ENCODE measurements at places on chromosomes 13 and 19.

DNA sequence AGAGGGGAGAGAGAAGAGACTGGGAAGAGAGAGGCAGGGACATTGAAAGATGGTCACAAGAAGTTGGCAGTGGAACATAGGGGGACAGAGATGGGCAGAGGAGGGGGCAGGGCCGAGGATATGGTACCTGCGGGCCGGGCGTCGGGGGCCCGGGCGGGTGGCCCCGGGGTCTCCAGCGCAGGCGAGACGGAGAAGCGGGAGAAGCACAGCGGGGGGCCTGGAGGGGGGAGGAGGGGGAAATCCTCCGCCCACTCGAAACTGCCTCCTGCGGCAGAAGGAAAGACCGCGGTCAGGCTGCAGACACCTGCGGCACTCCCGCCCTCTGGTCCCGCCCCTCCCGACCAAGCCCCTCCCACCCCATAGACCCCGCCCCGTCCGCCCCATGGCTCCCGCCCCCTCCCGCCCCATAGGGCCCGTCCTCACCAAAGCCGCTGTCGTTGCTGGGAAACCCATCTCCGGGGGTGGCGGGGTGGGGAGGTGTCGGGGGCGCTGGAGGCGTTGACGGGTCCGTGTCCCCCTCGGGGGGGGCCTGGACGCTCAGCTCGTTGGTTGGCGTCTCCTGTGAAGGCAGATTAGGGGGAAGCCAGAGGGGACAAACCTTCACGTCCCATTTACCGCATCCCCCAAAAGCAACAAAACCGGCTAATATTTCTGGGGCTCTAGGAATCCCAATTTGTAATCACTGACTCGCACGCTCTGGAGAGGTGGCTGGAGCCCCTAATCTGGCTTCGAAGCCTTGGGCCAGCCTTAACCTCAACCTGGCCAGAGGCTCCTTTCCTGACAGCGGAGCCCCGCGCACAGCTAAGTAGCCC lies 20.4 kb downstream of the LMTK3 start:
- DNase-seq, result peak; percentile 86

DNA sequence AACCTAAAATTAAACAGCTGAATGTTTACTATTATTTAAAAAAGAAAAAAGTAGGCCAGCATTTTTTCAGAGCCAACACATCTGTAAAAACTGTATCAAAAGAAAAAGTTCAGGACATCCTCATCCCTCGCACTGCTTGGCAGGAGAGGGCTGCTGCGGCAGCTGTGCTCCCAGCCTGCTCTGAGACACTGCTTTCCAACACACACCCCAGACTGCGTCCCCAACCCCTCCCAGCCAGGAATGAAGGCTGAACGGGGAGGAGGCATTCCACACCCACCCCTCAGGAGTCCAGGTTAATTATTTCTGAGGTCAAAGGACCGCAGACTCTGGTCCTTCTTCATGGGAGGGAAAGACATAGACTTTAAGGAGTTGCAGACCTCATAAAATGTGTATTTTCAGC lies 43.1 kb downstream of the COL4A1 start:
- no peak for DNase-seq

- DNase-seq, result no peak
Observed at GRCh38 chr13:53405616-53406015, 377.0 kb downstream of the OLFM4 start.

DNA sequence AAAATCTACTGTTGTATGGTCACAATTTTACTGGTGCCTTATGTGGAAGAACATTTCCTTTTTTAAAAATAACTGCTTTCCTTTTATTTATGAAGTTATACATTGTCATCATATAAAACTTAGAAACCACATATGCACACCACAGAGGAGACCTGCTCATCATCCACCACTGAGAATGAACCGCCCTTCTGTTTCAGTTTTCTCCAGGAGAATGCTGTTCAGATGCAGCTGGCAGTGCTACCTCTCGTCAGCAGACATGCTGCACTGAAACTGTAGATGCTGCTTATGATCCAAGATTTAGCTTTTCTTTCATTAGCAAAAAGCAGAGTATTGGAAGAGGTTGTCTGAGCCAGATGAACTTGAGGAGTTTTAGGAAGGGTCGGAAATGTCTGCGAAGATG lies 10.1 kb downstream of the SLC25A15 start:
- no peak for DNase-seq

GRCh38 chr19:15194938-15195337 lies 5.9 kb downstream of the NOTCH3 start:
- DNase-seq, result no peak

GRCh38 chr13:85586422-85586831 lies 212.8 kb downstream of the SLITRK6 start:
- DNase-seq, result no peak

GRCh38 chr19:8529369-8530006 lies 15.5 kb upstream of the ZNF414 start:
- no peak for DNase-seq

- DNase-seq, result no peak
Observed at GRCh38 chr13:62302341-62302740, 886.7 kb upstream of the PCDH20 start.

DNA sequence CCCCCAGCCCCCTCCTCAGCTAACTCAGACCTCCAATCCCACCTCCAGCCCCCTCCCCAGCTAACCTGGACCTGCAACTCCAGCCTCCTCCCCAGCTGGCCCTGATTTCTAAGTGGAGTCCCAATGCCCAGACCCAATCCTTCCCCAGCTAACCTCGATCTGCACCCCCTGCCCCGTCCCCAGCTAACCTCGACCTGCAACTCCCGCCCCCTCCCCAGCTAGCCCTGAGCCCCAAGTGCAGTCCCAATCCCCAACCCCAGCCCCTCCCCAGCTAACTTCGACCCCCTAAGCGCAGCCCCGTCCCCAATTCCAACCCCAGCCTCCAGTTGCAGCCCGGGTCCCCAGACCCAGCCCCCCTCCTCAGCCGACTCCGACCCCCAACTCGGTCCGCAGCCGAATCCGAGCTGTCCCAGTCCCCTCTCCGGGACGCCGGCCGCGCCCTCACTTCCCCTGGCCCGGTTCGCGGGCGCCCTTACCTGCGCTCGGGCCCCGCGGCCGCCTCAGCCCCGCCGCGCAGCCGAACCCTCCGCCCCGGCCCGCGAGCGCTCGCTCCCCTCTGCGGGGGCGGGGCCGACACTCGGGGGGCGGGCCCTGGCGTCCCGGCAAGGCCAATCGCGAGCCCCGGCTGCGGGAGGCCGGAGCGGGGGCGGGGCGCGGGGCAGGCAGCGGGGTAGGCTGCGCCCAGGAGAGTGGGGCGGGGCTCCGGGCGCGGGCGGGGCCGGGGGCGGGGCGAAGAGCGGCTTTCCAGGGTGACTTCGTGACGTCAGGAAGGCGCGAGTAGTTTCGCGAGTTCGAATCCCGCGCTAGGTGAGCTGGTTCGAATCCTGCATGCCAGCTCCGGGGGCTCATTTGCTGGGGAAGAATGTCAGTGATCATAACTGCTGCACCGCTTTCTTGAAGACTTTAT lies at the start of gene GNG7:
TSS of gene GNG7 (minus strand) at position 525 of the 907 bp plus-strand sequence. CDS start 182,006 bp downstream, outside the sequence.
- DNase-seq, result peak; percentile 94

- DNase-seq, result no peak
Observed at GRCh38 chr13:52118595-52118994, 10.3 kb downstream of the NEK5 start.

DNA sequence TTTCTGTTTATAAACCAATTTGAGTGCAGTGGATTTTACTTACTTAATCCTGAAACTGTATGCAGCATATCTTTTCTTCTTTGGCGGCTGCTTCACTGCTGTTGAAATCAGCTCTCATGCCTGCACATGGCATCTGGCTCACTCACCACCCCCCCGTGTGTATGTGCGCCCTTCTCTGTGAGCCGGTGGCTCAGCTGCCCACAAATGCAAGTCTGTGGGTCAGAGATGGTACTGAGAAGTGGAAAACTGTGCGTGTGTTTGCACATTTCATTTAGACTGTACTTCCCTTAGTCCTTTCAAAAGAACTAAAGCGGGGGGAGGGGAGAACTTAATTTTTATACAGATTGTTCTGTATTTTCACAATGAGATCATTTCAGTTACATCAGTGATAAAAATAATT lies 307.6 kb downstream of the SHISA2 start:
- no peak for DNase-seq

DNA sequence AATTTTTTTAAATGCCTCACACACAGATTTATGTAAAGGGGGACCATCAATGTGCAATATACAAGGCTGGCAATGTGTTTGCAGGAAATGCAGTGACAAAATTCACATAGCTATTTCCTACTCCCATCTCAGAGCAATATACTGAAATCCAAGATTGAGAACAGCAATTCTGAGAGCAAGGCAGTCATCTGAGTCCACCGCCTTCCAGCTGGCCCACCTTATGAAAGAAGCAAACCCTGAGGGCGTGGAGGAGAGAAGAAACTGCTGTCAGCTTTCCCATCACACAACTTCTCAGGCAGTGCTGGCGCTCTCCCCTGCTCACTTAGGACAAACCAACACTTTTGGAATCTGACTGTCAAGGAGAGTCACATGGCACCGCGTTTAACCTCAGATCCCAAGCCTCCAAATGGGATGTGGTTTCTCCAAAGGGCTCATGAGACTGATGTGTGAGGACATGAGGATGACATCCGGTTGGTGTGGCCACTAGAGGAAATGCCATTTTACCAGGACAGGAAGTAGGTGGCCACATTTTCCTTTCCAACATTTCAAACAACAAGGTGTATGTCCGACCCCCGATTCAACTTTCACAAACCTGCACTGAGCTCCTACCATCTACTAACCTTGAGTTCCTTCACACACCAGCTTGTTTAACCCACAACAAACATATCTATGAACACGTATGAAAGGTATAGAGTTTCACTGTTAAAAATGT lies 3.7 kb upstream of the DOCK9 start:
- DNase-seq, result no peak

GRCh38 chr19:7507884-7508283 lies 8.0 kb upstream of the ZNF358 start:
- no peak for DNase-seq

- DNase-seq, result peak; percentile 68
Observed at GRCh38 chr19:4140237-4140711, 13.2 kb upstream of the CREB3L3 start.

GRCh38 chr19:1503089-1503924 lies 9.5 kb downstream of the ADAMTSL5 start:
- peak; percentile 68 for DNase-seq

DNA sequence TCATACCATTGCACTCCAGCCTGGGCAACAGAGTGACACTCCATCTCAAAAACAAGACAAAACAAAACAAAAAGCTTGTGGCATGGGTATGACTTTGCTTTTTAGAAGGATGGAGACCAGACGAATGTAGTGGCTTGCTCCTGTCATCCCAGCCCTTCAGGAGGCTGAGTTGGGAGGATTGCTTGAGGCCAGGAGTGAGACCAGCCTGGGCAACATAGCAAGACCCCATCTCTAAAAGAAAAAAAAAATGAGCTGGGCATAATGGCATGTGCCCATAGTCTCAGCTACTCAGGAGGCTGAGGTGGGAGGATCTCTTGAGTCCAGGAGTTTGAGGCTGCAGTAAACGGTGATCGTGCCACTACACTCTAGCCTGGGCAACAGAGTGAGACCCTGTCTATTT lies 16.4 kb upstream of the SELENOW start:
- no peak for DNase-seq

- no peak for DNase-seq
Observed at GRCh38 chr13:98538876-98539275, 38.0 kb downstream of the STK24 start.

DNA sequence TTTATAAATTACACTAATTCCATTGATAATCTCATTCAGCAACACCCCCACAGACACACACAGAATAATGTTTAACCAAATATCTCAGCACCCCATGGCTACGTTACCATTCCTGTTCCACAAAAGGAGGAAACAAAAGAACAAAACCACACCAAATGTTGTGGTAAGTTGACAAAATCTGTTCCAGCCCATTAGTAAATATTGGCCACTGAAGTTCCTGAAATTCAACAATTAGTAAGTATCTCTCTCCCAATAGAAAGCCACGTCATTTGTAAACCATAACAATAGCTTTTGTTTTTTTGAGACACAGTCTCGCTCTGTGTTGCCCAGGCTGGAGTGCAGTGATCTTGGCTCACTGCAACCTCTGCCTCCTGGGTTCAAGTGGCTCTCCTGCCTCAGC lies 2.3 kb upstream of the FCAR start:
- no peak for DNase-seq

- no peak for DNase-seq
Observed at GRCh38 chr19:23547816-23548430, 139.1 kb downstream of the ZNF675 start.

DNA sequence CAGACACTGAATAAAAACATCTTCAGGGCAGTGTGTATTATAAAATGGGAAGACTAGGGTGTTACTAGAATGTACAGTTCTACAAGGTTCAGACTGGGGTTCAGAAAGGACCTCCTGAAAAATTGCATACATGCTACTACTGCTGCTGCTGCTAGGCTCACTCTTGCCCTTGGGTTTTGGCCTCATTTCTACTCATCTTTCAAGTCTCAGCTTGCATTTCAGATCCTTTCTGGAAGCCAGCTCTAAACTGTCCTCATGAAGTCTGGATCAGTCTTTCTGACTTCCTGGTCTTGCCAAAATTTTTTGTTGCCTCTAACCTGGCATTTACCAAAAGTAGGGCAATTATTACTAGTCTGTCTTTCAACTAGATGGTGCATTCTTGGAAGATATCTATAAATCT lies 393.3 kb downstream of the DIAPH3 start:
- DNase-seq, result no peak

DNA sequence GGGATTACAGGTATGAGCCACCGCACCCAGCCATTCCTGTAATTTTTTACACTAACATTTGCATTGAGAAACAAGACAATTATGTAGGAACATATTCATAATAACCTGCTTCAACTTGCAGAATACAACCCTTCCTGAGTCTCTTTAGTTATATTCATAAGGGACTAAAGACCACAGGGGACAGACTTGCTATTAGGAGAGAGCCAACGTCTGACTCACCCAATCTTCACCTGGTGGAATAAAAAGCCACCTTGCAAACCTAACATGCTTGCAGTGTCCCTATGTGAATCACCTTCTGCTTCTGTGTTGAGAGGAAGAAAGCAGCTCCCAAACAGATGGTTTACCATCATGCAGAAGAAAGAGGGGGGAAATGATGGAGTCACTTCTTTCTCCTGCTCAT lies 456.1 kb downstream of the PCDH9 start:
- no peak for DNase-seq

GRCh38 chr19:46299004-46299509 lies 2.2 kb downstream of the HIF3A start:
- DNase-seq, result no peak

DNA sequence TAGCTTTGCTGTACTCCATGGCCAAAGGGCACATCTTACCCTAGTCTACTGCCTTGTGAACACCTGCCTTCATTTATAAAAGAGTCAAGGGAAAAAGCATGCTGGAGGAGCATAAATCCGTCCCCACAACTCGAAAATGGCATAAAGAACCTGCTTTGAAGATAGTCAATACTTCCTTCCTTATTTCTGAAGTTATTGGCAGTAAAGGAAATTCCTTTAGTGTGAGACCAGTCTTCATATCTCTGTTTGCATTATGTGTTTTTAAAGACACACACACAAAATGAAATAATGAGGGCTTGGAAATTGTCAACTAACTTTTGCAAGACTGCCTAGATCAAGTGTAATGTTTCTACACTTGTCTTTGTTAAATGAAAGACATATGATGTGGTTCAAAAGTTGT lies 408.4 kb downstream of the SPRY2 start:
- DNase-seq, result no peak

DNA sequence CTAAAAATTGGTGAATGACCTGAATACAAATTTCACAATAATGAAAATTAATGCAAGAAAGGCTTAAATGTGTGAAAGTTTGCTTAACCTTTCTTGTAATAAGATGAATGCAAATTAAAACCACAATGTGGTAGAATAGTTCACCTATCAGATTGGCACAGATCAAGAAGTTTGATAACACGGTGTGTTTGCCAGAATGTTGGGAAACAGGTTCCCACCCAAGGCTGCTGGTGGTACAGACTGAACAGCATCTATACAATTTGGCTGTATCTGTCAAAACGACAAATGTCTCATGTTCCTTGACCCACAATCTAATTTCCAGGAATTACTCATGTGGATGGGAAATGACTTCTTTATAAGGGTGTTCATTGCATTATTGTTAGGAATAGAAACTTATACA lies 8.6 kb upstream of the IRS2 start:
- DNase-seq, result no peak

Measured in B cell (primary cell).